ENCODE measurements at places on chromosomes 5 and 9.
A peak's percentile ranks its signal among the peaks of the same experiment; 100 is the strongest.

DNA sequence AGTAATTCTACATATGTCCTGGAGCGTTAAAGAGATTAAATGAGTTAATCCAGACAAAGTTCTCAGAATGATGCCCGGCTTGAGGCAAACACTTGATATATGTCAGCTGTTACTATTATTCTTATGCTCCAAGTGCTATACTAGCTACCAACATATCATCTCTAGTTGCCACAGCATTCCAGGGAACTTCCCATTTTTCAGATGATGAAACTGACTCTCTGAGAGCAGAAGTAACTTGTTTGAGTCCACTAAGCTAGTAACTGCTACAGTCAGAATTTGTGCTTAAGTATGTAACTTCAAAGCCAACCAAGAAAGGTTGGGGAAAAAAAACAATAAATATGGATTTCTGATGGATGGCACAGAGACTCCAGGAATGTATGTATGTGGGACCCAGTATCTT is 98.1 kb downstream of the CDK5RAP2 start:
- no peak for DNase-seq

DNA sequence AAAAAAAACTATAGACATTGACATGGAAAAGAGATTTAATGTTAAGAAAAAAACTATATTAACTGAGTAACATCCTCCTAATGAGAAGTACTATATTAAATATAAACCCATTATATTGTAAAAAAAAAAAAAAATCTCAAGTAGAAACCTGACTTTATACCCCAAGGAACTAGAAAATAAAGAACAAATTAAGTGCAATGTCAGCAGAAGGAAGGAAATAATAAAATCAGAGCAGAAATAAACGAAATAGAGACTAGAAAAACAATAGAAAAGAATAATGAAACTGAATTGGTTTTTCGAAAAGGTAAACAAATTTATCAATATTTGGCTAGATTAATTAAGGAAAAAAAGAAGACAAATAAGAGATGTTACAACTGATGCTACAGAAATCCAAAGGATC is 329.1 kb upstream of the ZNF608 start:
- no peak for DNase-seq

- DNase-seq, result no peak
Measured at GRCh38 chr9:31023847-31024246, 1360.6 kb upstream of the ACO1 start.

DNA sequence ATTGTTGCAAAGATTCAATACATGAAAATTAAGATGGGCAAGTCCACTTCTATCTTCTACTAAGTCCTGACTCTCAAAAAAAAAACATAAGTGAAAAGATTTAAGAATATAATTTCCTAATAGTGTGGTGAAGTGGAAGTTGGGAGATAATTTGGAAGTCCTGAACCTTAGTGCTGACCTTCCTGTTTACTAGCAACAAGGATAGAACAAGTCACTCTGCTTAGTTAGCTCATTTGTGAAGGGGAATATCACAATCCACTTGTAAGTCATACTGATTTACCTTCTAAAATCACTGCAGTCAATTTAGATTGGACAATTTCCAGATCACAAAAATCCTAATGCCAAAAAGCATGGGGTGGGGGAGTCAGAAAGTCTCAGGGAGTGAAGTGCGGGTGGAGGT is 43.4 kb upstream of the PCSK5 start:
- no peak for DNase-seq

DNA sequence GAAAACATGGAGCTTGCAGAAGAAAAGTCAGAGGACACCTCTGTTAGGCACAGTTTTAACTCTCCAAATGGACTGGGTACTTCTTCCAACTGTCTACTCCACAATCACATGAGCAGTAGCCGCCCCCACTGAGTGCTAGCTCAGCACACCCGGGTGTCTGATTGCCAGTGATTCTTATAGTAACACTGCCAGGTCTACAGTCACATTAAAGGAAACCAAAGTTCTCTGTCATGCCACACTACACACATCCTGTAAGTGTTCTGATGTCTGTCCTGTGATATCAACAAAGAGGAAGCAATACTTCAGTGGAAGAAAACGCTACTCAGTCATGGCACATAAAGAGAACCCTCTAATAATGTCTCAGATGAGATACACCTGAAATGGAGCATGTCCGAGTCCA is at the start of gene HAVCR2:
Gene HAVCR2, minus strand, starts transcription at position 69 of the 400 bp plus-strand sequence. Its CDS starts 61 bp downstream, at position 8.
- DNase-seq, result no peak

GRCh38 chr9:121972501-121972981 is 120.6 kb downstream of the TTLL11 start:
- no peak for DNase-seq

GRCh38 chr9:112884721-112885120 is 6.0 kb downstream of the SLC46A2 start:
- no peak for DNase-seq

- no peak for DNase-seq
Measured at GRCh38 chr9:30775236-30775635, 1609.2 kb upstream of the ACO1 start.

DNA sequence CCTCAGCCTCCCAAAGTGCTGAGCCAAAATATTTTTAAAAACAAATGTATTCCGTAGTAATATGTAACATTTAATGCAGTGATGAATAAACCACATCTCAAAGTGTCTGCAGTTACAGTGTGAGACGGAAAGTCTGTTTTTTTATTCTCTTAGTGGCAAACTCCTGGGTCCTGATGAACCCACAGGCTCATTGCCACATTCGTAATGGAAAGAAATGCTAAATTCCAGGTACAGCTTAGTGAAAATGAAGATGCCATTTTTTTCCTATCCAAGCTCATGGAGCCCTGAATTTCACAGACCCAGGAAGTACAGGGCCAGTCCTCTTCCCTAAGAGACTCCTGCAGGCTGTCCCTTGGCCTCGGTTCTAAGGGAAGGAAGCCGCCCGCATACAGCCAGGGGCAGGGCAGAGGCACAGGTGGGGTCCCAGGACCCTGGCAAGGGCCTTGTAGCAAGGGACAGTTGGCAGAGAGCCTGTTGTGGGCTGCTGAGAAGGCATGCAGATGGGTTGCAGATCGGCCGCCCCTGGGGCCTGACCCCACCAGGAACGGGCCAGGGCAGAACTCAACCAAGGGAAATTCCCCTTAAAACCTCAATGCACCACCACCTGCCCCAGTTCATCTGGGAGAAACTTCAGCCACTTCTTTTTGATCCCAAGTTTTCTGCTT is 36.2 kb downstream of the IPPK start:
- DNase-seq, result no peak

DNA sequence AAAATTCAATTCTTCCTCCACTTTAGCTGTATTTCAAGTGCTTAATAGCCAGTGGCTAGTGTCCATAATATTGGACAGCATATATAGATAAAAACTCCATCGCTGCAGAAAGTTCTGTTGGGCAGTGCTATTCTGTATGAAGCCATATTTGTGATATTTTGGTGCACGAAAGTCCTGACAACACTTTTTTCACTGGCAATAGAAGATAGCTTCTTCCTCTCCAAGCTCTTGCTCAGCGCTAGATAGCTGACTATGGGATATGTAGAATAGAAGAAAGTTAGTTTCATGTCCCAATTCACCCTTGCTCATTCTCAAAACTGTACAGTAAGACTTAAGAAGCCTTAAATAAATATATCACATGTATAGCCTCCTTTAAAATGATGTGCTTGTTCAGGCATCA is 269.9 kb downstream of the TLR4 start:
- no peak for DNase-seq

GRCh38 chr5:37184748-37185364 is 64.3 kb downstream of the CPLANE1 start:
- DNase-seq, result no peak

- peak; percentile 83 for DNase-seq
Measured at GRCh38 chr5:177447066-177447610, 524 bp downstream of the PRR7 start.

DNA sequence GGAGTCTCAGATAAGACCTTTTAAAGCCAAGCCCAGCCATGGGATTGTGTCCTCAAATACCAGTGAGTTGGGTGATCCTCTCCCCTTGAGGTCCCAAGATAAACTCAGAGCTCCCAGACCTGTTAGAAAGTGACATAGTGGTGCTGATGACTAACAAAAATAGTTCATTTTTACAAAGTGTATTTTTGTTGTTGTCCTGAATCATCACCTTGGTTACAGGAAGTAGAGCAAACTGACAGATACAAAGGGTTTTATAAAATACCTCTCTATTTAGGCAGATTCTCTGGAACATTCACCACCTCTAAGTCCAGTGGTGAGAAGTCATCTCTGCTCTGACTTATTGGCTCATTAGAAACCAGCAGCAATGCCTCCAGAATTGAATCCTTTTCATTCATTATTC is 259.3 kb downstream of the CEMIP2 start:
- no peak for DNase-seq

GRCh38 chr9:134170532-134171315 is 6.4 kb upstream of the RNU6ATAC start:
- DNase-seq, result no peak

DNA sequence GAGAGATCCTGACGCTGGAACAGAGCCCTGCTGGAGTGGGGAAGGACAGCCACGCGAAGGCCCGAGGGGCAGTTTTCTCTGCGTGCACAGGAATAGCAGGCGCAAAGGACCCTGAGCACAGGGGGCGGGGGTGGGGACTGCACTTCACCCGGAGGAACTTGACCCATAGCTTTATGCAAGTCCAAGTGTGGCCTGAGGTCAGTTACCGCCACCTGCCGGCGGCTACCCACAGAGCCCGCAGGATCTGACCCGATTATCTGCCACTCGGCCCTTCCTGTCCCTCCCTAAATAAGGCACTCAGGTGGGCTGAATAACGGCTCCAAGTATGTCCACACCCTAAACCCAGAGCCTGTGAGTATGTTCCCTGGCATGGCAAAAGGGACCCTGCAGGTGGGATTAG is 65.4 kb upstream of the FCN1 start:
- DNase-seq, result peak; percentile 50

- no peak for DNase-seq
Measured at GRCh38 chr5:102536323-102536928, 37.6 kb upstream of the SLCO6A1 start.

GRCh38 chr5:39891376-39891775 is 466.6 kb upstream of the DAB2 start:
- DNase-seq, result no peak

- no peak for DNase-seq
Measured at GRCh38 chr5:146461319-146461718, 14.2 kb downstream of the TCERG1 start.

GRCh38 chr9:89496645-89497256 is 1.2 kb downstream of the SEMA4D start:
- peak; percentile 44 for DNase-seq

- no peak for DNase-seq
Measured at GRCh38 chr9:31677415-31677814, 707.0 kb upstream of the ACO1 start.

DNA sequence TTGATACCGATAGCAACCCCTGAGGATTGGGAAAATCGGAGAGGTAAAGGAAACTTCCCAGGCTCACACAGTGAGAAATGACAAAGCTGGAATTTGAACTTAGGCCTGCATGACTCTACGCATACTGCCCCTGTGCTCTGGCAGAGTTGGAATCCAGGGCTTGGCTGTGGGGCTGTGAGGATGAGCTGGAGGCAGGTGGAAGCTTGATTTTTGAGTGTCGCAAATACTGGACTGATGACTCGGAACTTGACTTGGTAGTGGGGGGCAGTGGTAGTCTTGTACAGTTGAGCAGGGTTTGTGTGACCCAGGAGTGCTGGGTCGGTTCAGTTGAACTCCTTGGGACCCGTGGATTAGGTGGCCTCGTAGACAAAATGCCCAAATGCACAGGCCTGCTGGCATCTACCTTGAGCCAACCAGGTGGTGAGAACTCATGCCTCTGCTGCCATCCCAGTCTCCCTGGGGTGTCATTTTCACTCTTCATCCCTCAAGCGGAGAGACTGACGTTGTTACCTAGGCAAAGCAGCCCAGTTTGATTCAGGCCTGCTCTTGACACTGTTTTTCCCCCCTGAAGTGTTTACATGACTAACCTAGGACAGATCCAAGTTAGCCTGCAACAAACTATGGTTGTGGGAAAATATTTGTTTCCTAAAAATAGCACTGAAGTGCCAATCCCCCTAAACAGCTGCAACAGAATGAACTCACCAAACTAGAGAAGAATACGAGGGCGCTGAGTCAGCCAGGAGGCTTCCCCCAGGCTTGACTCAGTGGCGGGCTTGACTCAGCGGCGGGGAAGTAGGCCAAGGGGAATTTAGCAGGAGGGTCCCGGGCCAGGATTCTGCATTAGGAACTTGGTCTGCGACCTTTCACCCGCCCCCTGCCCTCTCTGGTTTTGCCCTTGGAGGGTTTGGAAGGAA is 45.7 kb upstream of the ORM1 start:
- no peak for DNase-seq

DNA sequence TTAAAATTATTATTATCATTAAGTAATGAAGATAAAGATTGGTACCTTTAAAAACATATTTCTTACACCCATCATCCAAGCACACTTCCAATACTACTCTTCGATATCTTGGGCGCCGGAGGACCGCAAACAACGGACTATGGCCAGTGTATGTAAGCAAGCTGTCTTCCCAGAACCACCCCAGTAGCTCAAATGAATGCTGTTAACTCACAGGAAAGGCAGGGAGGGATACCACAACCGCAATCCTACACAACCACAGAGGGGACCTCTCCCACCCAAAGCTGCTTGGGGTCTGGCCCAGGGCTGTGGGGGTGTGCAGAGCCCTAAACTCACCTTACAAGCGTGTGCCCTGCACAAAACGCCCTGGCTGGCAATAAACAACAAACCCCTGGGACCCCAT is 20.6 kb downstream of the GOLM1 start:
- DNase-seq, result no peak

DNA sequence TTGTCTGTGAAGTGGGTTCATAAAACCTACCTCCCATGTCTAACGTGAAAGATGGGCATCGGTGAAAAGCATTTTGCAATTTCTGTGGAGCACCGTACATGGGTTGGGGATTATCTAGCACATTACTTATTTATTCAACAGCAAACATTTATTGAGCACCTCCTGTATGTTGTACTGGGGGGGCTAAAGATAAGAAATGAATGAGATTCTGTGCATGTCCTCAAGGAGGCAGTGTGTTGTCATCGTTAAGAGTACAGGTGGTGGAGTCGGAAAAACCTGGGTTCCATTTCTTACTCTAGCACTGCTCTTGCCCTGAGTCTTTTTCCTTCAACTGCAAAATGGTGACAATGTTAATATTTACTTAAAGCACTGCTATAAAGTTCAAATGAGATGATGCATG is 30.4 kb upstream of the DENND1A start:
- DNase-seq, result no peak

- no peak for DNase-seq
Measured at GRCh38 chr5:84086511-84086910, 298.2 kb downstream of the EDIL3 start.

- DNase-seq, result no peak
Measured at GRCh38 chr5:28408651-28409050, 1370.3 kb upstream of the CDH9 start.

DNA sequence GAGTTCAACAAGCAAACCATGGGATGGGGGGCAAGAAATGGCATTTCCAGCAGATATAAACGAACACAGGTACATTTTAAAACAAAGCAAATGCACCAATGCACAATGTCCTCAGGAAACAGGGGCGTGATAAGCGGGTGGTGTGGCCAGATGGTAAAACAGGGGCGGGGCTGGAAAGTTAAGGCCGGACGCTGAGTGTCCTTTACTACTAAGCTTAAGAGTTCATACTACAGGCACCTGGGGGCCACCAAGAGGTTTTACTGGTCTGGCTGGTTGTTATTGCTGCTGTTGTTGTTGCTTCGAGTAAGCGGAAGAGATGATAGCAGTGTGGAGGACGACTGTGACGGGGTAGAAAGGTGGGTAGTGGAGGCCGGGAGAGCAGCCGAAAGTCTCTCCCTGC is 99.8 kb downstream of the ATPSCKMT start:
- no peak for DNase-seq
